ENCODE measurements at places on chromosomes 16 and 17.
A peak's percentile ranks its signal among the peaks of the same experiment; 100 is the strongest.

- no peak for DNase-seq
Observed at GRCh38 chr17:63181856-63182255, 215.8 kb downstream of the TANC2 start.

GRCh38 chr16:48330189-48330840, 54.9 kb downstream of the SIAH1 start:
- no peak for DNase-seq

DNA sequence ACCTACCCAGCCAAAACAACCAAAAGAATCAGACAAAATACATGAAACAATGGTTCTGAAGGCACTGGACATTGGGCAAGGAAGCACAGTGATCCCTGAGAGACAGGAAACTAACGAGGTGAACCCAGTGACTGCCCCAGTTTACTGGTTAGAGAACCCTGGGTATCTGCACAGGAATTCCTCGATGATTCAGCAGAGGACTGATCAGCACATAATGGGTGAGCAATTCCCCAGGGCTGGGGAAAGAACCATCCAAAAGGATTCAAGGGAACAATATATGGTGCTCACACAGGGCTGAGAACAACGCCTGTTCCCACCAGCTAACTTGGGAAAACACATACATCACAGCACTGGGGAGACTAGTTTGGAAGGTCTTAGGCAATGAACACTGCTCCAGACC, 167.2 kb downstream of the PARN start:
- no peak for DNase-seq

GRCh38 chr17:65332375-65332774, 195.2 kb downstream of the RGS9 start:
- no peak for DNase-seq

DNA sequence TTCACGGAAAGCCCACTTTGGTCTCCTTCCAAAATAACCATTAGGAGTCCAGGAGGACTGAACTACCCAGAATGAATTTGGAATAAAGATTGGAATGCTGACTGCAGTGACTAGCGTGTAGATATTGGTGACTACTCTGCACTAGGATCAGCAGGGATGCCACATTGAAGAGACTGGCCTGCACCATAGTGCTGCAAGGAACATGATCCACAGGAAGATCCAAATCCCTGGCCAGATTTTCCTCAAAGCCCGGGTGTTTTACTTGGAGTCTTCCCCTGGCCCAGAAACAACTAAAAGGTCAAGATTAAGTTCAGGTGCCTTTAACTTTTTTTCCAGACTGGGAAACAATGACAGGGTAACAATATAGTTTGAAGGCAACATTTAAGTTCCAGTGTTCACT, 870.4 kb downstream of the CDH8 start:
- no peak for DNase-seq

DNA sequence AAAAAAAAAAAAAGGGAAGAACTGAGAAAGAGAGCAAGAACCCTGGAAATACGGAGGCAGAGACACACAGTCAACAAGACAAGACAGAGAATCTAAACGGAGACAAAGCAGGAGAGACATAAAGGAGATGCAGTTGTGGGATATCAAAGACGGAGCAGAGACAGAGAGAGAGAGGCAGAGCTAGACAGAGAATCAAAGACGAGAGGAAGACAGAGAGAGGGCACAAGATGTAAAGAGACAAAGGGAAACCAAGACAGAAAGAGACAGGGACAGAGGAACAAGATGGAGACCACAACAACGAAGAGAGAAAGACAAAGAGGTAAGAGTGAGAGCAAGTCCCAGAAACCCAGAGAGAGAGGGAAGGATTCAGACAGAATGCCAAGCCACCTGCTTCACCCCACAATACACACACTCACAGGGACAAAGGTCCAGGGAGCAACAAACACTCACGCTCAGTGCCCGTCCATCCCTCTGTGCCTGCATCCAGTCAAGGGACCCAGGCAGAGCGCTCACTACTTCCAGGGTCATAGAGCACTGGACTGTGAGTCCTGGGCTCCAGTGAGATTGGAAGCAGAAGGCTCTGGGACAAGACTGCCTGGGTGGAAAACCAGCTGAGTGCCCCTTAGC, 88.9 kb downstream of the C16orf78 start:
- DNase-seq = no peak

- DNase-seq = peak; percentile 83
Observed at GRCh38 chr17:38663125-38663751, 11.5 kb downstream of the EPOP start.

GRCh38 chr16:81611721-81612120, 167.1 kb downstream of the CMIP start:
- no peak for DNase-seq

DNA sequence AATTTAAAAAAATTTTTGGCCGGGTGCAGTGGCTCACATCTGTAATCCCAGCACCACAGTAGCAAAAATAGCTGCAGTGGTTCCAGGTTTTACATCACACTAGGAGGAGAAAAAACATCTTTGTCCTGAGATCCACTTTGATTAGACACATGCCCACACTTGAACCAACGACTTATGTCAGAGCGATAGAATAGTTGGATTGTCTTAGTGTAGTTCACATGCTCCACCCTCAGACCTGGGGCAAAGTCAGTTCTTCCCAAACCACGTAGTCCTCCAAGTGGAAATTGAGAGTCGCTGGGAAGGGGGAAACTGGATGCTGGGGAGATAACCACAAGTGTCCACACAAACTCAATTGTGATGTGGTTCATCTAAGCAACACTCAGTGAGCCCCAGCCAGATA, 11.4 kb upstream of the ITGAM start:
- no peak for DNase-seq

GRCh38 chr17:2058586-2059546, 4.0 kb downstream of the HIC1 start:
- no peak for DNase-seq

GRCh38 chr16:71357681-71358080, 842 bp upstream of the CALB2 start:
- DNase-seq = peak; percentile 26

GRCh38 chr17:62751060-62751691, 56.9 kb downstream of the MARCHF10 start:
- no peak for DNase-seq

GRCh38 chr16:85518398-85519049, 94.6 kb upstream of the GSE1 start:
- DNase-seq = no peak

GRCh38 chr17:27539794-27540317, 83.6 kb downstream of the KSR1 start:
- DNase-seq = no peak

DNA sequence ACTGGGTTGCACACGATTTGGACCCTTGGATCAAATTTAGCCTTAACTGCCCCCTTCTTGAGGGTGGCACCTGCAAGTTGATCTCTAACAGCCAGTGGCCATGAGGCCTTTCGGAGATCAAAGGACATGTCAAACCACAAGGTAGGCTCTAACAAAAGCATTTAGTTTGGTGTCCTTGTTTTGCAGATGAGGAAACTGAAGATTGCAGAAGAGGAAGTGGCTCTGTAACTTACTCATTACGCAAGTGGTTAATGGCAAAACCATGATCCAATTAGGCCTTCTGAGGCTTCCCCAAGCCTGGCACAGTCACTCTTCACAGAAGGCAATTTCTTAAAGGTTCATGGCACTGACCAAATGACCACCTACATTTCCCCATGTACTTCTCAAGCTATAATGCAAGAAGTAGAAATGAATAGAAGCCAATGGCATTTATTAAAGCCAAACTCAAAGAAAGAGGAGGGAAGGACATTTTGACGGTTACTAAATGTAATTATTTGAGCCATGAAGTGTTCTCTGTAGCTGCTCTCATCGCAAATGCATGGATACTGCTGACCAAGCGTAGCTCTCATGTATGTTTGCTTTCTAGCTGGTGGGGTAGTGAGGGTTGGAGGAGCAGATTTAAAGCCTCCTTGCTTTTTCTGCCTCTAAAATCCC, 32.8 kb upstream of the ABCC12 start:
- DNase-seq = no peak

DNA sequence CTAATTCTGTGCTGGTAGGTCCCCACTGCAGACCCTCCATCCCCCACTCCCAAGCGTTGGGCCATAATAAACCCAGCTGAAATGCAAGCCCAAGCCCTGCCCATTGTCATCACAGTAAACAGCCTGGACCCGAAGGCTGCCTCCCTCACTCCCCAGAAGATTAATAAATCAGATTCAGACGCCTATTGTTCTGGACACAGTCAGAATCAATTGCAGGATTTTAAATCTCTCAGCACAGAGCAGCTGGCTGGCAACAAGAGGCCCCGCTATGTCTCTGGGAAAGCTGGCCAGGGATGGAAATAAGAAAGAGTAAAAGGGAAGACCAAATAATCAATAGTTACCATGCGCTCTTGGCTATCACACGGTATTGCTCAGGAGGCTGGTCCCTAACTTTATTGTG, 93.9 kb downstream of the C17orf67 start:
- DNase-seq = no peak

DNA sequence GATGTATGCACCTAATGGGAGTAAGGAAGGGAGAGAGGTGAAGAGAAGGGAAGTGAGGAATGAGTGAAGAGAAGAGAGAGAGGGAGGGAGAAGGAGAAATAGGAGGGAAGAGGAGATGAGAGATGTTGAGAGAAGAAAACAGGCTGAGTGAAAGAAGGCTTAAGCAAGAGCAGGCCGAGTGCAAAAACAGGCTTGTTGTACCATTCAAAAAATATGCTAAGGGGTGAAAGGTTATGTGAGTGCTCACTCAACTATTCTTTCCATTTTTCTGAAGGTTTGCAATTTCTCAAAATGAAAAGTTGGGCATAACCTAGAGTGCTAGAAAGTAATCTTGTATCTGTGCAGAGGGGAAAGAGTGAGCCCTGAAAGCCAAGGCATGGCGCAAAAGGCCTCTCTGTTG, 22.9 kb downstream of the RPGRIP1L start:
- DNase-seq = no peak

DNA sequence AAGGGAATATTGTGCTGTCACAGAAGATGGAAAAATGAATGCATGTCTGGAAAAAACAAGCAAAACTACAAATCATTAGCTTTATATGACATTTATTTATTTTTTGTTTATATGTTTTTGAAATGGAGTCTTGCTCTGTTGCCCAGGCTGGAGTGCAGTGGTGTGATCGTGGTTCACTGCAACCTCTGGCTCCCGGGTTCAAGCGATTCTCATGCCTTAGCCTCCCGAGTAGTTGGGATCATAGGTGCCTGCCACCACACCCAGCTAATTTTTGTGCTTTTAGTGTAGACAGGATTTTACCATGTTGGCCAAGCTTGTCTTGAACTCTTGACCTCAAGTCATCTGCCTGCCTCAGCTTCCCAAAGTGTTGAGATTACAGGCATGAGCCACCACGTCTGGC, 8.5 kb downstream of the NDE1 start:
- DNase-seq = no peak

GRCh38 chr17:1179818-1180742, at the start of gene ABR:
TSS of gene ABR (minus strand) at chr17:1179981. CDS start at chr17:1179727, 254 bp downstream.
- DNase-seq = no peak

- peak; percentile 97 for DNase-seq
Observed at GRCh38 chr17:48310748-48311213, 119.2 kb downstream of the SKAP1 start.

DNA sequence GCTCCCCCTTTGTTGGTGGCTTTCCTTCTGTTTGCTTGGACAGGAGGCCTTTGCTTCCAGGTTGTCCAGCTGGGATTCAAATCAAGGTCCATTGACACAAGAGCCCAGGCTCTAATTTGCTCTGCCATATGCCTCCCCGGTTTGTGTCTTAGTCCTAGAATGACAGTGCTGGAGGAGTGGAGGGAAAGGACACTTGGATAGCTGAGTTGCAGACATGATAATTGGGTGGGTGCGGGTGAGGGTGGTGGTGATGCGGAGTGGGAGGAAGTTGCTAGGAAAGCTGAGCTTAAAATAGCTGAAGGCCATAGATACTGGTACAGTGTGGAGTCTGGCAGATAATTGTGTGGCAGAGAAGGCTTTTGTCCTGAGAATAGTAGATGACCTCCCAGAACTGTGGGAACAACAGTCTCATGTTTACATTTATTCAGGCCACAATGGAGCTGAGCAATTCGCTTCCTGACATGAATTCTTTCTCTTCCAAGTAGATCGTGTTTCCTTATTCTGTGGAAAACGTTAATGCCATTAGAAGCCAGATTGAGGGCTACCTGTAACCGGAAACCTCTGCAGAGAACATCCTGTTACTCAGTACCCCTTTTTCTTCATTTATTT, 23.8 kb downstream of the SEC14L1 start:
- peak; percentile 61 for DNase-seq

DNA sequence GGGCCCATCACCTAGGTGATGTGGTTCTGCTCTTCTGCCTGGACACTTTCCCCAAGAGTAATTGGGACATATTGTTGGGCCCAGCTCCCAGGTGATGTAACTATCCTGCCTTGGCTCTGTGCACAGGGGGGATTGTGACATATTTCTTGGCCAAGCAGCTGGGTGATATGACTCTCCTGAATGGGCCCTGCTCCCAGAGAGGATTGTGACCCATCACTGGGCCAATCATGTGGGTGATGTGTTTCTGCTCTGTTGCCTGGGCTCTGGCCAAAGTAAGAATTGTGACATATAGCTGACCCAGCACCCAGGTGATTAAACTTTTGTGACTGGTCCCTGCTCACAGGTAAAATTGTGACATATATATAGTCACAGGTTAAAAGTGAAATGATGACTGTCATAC, 1904.9 kb downstream of the TP53TG3F start:
- DNase-seq = no peak

- DNase-seq = no peak
Observed at GRCh38 chr16:73131156-73131862, 83.4 kb upstream of the ZFHX3 start.

- DNase-seq = no peak
Observed at GRCh38 chr17:49223517-49224197, 6.9 kb downstream of the PHOSPHO1 start.

DNA sequence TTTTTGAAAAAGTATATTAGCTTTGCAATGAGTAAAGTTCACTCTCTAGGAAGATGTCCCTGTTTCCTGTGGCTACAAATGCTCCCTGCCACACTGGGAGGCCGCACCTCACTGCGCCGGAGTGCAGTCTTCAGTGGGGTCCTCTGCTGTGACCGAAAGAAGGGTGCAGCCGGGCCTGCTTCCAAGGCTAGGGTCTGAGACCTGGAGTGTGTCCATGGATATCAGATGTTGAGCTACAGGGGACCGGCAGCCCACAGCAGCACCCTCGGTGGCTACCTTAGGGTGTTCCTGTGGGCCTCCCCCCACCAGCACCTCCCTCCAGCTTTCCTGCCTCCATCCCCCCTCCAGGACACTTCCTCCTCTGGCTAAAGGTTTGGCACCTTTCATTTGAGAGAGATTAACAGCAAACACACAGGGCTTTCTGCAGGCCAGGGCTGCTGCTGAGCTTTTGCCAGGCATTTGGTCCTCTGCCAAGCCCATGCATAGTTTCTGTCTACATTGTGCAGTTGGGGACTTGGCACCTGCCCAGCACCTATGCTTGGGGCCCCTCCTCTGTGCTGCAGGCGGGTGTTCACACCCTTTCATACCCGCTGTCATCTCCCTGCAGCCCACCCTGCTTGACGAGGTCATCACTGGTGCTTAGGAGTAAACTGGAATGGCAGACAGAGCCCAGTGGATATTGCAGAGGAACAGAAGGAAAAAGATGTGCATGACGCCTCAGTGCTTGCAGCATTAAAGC, 33.8 kb upstream of the CRISPLD2 start:
- DNase-seq = peak; percentile 83

DNA sequence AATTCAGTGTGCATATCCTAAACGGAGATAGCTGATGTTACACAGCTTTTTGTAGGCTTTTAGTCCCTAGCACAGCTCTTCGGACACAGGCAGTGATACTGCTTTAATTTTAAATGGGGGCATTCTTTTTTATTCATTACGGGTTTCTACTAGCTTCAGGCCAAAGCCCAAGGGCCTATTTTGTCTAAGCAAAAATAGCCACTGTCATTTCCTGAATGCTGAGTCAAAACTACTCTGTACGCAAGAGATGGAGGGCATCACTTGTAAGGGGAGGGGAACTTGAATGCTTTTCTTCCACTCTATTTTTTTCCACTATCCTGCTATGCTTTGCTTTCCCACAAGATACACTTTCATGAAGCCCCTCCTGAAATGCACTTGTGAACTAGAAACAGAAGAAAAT, 360.7 kb downstream of the PMP22 start:
- DNase-seq = no peak
